NAMALWA (cell line): ENCODE measurements at places on chromosomes 6 and 20.

DNA sequence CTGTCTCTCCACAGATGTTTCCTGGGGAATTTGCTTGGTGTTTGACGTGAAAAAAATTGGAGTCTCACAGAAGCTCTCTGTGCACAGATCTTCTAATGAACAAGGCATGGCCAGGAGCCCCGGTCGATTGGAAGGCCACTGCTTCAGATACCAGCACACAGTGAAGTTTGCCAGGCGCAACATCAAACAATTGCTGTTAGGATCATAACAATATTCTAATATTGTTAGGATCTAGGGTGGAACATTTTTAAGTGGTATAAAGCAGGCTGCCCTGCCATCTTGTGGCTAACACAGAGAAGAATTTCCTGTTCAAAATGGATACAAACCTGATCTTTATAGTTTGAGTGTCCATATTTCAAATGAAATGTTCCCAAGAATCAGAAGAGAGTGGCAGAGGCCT lies 64.1 kb downstream of the C6orf118 start:
- peak; percentile 24 for DNase-seq

DNA sequence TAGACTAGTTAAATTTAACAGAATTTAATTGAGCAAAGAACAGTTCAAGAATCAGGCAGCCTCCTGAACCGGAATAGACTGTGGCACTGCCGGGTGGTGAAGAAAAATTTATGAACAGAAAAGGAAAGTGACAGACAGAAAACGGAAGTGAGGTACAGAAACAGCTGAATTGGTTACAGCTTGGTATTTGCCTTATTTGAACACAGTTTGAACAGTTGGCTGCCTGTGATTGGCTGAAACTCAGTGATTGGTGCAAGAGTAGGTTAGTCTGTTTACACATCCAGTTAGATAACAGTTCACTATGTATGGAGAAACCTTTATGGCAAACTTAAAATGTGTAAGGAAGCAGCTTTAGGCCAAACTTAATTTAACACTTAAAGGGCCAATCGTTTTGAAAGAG lies 116.0 kb upstream of the CITED2 start:
- peak; percentile 29 for DNase-seq

- no peak for DNase-seq
These were observed 245.4 kb downstream of the NRN1 start for GRCh38 chr6:5761370-5761769.

DNA sequence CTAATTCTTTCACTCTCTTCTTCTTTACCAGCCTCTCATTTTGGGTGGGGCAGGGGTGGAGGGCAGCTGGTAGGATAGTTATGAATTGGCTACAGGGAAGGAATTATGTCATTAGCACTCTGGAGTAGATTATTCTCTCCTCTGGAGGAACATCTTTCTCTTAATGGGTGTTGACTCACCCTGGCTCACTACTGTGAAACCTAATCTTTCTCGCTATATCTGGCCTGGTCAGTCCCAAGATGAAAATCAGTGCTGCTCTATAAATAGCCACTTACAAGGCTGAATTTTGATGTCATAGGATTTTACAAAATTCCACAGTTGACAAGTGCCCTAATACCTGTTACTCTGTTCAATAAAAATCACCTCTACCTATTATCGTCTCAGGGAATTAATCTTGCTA lies 151.3 kb downstream of the COL9A1 start:
- no peak for DNase-seq
